Putamen (tissue), 1 donor: ENCODE measurements at places on chromosomes 1 and 21.

DNA sequence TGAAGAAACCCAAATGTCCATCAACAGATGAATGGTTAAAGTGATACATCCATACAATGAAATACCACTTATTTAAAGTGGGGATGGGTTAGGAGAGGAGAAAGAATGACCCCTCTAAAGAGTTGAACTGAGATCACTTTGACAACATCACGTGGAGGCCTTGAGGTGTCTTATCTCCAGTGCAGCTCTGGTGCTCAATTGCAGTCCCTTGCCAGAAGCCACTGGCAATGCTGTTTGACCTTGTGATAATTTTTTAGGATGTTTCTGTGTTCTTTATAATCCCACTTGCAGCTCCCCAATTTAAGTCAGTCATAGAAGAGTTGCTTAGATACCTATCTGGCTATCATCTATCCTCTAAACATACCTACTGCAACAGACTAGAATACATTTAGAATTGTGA lies 167.6 kb downstream of the ZNF648 start:
- no peak for DNase-seq

DNA sequence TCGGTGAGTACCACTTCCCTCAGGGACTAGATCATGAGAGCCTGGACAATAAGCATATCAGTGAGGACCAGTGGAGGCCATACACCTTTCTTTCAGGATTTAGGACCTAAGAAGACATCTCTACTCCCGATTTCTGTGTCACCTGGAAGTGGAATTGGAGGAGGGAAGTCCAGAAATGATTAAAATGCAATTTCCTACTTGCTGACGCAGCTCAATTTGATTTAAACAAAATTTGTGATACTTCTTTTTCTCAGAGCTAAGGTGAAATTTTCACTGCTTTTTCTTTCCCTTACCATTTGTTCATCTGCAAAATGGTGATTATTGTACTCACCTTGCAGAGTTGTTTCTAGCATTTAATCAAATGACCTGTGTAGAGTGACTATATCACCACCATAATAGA lies 38.8 kb upstream of the BTG3 start:
- no peak for DNase-seq

DNA sequence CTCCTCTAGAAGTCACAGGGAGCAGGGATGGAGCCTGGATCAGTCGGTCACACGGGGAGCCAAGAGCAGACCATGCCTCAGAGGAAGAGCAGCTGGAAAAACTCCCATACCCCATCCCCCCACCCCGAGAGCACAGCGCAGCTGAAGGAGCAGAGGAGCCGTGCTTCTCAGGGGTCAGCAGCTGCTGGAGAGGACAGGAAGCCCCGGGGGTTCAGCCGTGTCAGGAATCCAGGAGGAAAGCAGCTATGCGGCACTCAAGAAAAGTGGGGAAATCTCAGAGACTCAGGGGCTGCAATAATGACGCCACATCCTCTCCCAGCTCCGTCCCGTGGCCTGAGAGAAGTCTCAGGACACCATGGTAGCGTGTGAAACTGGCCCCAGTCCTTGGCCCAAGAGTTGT lies 102.3 kb downstream of the NPHP4 start:
- DNase-seq: peak; percentile 9

DNA sequence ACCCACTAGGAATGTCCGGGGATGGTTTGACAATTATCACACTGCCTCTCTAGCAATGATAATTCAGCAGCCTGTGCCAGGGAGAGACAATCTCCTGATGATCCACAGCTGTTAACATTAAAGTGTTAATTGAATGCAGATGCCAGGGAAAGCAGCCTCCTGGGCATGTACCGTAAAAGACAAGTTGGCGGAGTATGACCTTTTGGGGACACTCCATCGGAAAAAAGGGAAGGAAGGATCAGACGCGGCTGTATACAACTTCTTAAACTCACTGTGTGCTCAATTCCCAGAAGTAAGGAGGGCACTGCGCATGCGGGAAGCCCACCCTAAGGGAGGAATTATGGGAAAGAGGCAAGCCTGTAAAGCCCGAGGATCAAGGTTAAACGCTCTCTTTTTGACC lies 62.6 kb downstream of the MAP3K7CL start:
- no peak for DNase-seq

GRCh38 chr1:51520700-51521248 lies 1.7 kb upstream of the EPS15 start:
- DNase-seq: no peak

GRCh38 chr1:106924360-106924759 lies 132.1 kb upstream of the PRMT6 start:
- DNase-seq: no peak

GRCh38 chr1:183090391-183091006 lies 67.3 kb downstream of the LAMC1 start:
- peak; percentile 10 for DNase-seq

DNA sequence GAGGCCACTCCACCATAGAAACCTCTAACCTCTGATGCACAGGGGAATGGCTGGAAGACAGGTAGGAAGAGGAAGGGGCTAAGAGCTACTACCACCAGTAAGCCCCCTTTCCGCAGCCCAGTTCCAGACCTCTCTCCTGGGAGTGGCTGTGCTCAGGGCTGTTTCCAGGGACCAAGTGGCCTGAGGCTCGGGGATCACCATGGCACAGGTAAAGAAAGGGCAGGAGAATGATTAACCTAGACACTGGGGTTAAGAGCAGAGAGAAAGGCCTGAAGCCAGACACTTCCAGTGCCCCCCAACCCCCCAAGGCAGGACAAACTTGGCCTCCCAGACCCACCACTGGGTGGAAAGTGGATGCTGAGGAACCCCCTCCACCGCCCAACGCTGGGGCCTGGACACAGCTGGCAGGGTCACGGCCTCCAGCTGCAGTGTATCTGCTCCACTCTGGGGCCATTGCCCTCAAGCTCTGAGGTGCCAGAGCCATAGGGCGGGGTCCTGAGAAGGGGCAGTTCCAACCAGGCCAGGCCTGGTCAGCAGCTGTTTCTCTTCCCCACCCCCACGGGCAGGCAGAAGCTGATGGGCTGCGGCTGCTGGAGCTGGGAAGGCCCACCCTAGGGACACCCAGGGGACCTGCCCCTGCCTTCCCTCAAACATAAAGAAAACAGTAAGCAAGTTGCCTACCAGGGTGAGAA lies 2.6 kb downstream of the TAGLN2 start:
- DNase-seq: no peak

- DNase-seq: no peak
Observed at GRCh38 chr21:43786300-43786806, 3.0 kb upstream of the RRP1 start.

DNA sequence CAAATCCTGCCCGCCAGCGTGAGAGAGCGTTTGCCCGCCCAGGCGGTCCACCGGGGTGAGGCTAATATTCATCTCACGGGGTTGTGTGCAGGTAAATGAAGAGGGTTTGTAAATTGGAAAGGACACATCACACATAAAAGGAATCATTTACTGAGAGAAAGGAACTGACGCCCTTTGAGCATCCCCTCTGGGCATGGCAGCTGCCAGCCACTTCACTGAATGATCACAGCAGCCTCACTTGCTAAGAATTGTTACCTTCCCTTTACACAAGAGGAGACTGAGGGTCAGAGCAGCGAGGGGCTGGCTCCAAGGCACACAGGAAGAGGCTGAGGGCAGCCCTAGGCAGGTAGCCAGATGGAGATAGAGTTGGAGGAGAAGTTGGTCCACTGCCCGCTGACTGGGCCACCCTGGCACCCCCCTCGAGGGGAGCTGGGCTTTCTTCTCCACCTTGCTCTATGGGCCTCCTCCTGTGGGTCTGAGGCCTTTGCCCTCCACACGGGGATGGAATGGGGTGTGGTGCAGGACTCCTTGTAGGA lies 96.0 kb downstream of the FOXD2 start:
- DNase-seq: no peak

- no peak for DNase-seq
Observed at GRCh38 chr1:9846611-9847171, 22.9 kb upstream of the CLSTN1 start.

DNA sequence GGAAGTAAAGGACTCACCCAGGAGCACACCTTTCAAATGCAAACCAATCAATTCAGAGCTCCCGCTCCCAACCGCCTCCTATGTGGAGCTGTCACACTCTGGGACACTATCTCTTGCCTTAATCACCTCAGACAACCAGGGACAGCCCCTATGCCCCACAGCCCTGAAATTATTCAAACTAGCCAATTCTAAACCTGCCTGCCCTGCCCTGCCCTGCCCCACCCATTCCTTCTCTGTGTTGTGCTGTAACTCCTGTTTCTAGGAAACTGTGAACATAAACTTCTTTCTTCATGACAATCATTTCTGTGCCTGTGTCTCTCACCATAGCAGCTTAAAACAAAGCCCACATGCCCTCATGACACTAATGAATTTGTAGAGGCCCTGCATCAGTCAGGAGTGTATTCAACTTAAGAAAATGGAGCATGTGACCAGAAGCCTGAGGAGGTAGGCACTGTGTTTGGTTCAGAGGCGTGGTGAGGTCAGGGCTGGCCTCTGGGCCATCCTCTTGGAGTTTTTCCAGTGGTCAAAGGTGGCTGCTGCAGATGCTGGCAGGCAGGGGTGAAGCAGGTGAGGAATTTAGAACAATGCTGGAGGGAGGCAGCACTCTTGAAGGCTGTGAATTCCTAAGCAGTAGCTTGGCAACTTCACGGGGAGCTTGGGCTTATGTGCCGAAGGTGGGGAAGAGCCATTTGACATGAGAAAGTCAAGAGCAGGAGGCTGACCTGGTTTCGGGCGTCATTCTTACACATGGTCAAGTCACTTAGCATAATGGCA lies 74.5 kb downstream of the RHOU start:
- no peak for DNase-seq

GRCh38 chr1:221983444-221983843 lies 241.6 kb upstream of the DUSP10 start:
- DNase-seq: no peak

- DNase-seq: no peak
Observed at GRCh38 chr1:55007625-55008024, 8.9 kb downstream of the BSND start.

DNA sequence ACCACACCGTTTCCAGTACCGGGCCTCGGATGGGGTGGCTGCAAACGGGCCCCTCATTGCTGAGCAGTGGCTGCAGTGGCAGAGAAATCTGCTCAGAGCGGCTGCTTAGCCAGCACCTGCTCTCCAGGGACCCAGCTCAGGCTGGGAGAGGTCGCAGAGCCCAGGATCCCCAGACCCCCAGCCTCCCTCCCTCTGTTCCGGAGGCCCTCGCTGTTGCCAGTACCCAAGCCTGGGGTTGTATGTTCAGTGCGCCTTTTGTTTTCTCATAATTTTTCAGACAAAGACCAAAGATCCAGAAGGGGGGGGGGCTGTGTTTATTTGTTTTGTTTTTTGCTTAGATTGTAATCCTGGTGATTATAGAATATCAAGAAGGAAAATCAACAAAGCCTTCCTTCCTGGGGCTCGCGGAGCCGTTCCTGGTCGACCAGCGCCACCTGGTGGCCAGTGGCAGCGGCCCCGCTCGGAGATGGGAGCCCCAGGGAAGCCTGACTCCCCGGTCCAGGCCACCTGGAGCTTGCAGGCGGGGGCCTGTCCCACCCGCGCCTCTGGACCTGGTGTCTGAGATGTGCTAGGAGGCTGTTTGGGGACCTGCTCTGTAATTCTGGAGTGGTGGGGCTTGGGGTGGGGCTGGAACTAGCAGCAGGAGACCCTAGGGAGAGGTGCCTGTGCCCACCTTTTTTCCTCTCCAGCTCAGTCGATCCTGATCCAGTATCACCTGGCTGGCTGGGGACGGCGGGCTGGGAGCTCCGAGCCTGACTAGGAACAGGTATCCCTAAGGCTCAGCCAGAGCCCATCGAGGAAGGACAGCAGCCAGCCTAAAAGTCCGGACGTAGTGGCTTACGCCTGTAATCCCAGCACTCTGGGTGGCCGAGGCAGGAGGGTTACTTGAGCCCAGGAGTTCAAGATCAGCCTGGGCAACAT lies 123.9 kb upstream of the VAMP3 start:
- DNase-seq: peak; percentile 43

- DNase-seq: no peak
Observed at GRCh38 chr21:38490411-38491020, 7.8 kb downstream of the ERG start.

DNA sequence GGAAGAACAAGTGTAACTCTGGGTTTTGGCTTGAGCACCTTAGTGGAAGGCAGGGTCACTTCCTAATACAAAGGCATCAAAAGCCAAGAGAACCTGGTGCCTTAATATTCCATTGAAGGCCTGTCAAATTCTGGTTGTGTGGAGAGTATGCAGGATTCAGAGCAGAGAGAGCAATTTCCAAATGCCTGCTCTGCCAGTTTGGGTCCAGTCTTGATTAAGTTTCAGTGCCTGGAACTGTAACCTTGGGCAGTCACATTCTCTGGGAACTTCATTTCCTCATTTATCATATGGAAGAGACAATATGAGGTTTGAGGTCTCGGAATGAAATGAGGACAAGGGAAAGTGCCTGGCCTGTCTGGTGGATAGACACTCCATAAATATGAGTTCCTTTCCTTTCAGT lies 198.0 kb upstream of the C8B start:
- no peak for DNase-seq
